ENCODE measurements at places on chromosomes 3 and 15.

DNA sequence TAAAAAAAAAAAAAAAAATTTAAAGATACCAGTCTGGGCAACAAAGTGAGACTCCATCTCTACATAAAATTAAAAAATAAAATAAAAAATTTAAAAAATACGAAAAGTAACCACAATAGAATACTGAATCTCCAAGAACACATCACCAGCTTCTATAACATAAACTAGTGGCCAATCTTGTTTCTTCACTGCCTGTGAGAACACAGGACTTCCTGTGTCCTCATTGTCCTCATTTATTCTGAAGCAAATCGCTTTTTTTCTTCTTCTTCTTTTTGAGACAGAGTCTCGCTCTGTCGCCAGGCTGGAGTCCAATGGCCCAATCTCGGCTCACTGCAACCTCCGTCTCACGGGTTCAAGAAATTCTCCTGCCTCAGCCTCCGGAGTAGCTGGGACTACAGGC, 28.6 kb upstream of the RAB7A start:
- DNase-seq, result no peak

DNA sequence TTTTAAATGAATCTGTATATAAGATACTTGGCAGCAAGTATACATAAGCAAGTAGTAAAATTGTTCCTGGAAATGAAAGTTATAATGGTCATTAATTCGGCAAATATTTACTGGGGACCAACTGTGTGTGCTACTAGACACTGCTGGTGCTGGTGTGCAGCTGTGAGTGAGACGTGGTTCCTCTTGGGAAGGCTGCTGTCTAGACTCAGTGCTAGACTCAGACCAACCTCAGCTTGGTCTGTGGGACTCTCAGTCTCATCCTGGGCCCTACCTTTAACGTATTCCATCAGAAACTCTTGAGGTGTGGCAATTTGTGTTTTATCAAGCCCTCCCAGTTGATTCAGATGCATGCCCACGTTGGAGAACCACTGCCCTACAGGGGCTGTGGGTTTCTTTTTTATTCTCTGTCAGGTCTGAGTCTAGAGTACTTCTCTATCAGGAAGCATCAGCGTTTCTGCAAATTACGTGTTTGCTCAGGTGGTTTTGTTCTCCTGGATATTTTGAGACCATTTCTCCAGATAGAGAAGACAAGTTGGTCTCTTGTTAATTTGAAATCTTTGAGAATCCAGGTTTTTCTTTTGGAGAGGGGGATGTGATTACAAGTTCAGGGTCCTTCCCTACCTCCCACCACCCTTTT, 6.8 kb downstream of the TLNRD1 start:
- no peak for DNase-seq

DNA sequence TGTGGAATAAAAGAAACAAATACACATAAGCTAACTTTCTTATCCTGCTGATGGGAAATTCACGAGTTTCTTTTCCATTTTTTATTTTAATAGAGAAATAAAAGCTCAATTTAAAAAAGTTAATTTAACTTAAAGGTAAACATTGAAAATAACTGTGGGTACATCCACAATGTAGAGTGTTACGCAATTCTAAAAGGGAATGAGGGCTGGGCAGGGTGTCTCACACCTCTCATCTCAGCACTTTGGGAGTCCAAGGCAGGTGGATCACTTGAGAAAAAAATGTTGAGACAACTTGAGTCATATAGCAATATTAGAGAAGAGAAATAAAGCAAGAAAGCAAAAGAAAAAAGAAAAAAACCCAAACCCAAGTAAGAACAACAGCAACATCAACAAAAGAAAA, 207.0 kb downstream of the DIPK2A start:
- DNase-seq, result no peak

- DNase-seq, result no peak
Measured at GRCh38 chr3:88041005-88041404, 17.8 kb downstream of the CGGBP1 start.

DNA sequence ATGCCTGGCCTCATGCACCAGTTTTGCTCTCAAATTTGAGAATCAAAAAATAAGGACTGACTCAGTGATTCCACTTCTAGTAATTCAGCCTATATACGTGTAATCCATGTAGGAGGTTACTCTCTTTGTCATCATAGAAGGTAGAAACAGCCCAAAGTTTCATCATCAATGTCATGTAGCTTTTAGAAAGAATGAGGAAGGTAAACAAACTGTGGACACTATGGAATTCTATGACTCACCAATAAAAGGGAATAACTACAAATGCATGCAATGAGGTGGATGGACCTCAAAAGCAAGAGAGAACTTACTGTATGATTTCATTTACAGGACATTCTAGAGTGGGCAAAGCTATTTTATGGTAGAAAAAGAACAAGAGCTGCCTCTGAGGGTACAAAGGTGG, 93.2 kb upstream of the LRIG1 start:
- no peak for DNase-seq

- DNase-seq, result no peak
Measured at GRCh38 chr3:162175878-162176277, 679.3 kb downstream of the OTOL1 start.

DNA sequence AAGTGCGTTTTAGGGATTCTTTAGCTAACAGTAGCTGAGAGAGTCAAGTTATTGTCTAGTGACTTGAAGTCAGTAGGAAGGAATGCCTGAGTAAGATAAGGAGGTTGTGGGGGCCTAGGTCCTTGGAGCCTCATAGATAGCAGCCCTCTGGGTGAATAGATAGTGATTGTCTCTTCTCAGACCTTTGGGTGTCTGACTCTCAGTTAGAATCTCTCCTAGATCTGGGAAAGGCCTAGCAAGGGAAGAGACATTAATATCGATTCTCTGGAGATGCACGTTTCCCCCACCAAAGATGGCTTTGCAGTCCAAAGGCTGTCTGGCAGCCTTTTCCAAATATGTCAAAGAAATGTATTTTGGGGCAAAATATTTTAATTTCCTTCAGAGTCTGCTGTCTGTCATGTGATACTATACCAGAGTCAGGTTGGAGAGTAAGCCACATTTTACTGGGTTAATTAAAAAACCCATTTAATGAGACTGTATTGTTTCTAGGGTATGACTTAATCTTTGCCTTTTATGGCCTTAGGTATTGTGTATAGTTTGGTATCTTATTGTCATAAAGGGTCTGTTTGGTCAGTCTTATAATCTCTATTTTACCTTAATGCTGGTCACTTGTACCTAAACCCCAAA, 92.2 kb downstream of the ST6GAL1 start:
- no peak for DNase-seq

- DNase-seq, result no peak
Measured at GRCh38 chr3:64129581-64129980, 95.7 kb downstream of the PRICKLE2 start.

DNA sequence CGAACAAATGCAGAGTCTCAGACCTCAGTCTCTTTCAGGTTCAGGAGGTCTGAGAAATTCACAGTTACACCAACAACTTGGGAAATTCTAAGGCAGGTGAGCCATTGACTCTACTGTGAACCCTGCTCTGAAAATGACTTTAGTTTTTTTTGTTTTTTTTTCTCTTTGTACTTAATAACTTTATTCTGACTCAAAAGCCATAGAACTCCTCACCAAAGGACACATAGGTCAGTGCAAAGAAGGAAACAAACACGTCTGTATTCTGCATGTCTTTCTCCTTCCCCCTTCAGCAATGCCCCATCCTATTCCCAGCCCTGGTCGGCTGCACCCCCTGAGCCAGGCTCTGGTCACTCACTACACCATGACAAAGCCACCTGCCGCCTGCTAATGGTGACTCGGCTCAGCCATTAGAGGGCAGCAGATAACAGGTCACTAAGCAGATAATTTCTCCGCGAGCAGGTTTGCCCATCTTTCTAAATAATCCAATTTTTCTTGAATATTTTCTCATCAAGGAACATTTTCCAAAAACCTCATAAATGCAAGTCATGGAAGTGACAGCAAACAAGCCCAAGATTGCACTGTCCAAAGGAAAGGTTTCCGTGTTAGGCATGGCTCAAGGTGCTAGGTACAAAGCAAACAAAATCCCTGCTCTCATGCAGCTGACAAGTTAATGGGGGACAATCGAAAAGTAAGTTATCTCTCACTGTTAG, 37.7 kb downstream of the TM4SF4 start:
- peak; percentile 85 for DNase-seq

GRCh38 chr15:77070495-77071304, at the start of gene TSPAN3:
TSS of gene TSPAN3 (minus strand) at chr15:77071109. CDS start at chr15:77070954, 155 bp downstream.
- peak; percentile 97 for DNase-seq

DNA sequence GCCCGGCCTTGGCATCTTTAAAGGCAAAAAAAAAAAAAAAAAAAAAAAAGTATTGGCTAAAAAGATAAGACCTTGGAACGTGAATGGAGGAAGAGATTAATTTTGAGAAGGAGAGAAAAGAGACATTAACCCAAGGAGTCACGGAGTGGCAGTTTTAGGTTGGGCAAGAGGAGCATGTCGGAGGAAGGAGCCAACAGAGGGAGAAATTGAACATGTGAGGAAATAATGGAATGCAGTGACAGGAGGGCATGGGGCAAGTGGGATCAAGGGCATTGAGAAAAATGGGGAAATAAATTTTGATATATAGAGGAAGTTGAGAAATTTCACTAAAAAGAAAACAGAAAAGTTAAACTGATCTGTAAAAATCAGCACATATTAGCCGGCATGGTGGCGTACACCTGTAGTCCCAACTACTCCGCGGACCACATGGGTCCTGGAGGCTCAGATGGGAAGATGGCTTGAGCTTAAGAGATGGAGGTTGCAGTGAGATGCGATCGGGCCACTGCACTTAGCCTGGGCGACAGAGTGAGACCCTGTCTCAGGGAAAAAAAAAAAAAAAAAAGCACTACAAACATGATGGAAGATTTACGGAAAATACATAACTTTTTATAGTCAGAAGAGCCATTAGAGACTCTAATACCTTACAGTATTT, 1.2 kb downstream of the HAUS2 start:
- DNase-seq, result no peak

All from Ammon's horn (tissue), 1 donor.